Retinal pigment epithelial cell (primary cell): ENCODE measurements at places on chromosomes 6 and 20.

DNA sequence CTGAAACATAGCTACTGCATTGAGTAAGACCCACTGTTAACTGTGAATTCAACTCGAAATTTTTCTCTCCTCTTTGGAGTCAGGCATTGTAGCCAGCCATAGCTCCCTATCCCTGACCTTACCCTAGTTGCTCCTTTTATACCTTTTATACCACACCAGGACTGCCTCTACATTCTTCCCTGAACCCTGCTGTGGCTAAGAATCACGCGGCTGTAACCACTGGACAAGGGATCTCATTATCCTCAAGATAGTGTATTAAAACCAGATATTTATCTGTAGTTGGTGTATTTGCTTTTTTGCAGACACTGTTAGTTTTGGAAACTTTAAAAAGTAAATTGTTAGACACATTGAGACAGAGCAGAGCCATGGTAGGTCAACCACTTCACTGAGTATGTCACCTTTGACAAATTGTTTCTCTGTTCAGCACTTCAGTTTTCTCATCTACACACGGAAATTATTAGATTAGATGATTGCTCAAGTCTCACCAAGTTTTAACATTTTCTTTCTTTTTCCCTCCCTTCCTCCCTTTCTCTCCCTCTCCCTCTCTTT, 171.9 kb upstream of the PRND start:
- DNase-seq = no peak

DNA sequence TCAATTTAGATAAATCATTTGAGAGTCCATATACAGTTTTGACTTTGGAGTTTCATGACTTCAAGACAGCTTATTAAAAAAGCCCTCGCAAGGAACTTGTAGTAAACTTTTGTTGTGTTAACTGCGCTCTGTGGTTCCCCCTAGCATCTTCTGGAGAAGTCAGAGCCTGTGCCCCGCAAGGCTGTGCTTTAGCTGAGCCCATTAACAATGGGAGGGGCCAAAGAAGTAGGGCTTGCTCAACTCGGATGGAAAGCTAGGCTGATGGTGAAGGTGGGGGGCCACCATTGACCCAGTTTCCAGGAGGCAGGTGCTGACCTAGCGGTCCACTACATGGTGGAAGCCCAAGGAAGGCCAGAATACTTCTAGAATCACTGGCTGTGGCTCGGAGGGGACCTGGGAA, 29.3 kb upstream of the OVOL2 start:
- no peak for DNase-seq

DNA sequence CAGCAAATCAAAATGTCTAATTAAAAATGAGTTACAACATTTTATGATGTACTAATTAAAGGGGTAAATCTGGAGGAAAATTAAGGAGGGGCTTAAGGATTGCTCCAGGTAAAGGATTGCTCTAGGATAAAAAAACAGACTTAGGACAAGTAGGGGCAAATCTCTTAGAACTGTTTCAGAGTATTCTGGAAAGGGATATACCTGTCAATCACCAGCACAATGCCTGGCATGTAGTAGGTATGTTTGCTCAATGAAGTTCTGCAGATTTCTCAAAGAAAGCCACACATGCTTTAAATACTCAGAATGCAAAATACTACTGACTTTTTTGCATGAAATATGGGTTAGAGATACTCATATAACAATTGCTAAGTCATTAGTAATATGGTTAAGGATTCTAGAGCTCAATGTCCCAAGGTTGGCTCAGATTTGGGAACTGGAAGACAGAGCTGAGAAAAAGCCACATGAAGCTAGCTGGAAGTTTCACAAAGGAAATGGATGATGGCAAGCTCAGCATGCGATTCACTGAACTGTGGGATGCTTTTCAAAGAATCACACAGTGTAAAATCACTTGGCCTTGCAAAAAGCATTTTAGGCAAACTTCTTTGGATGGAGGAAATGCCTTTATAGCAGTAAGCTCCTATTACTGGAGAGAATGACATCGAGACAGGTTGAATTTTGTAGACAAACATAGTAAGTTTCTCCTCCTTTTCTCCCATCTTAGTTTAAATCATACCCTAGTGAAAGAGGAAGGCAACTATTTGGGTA, 72.8 kb downstream of the MAP3K5 start:
- no peak for DNase-seq

GRCh38 chr20:38293491-38294065, 10.4 kb upstream of the BPI start:
- DNase-seq = no peak

- DNase-seq = no peak
These were observed 241.2 kb downstream of the TTLL2 start for GRCh38 chr6:167565884-167566599.

- DNase-seq = no peak
These were observed 26.4 kb upstream of the SIRPA start for GRCh38 chr20:1868856-1869255.

- DNase-seq = no peak
These were observed 551.1 kb upstream of the SYNCRIP start for GRCh38 chr6:86193821-86194220.

GRCh38 chr20:32709632-32710121, 33.6 kb downstream of the COMMD7 start:
- DNase-seq = no peak

GRCh38 chr6:160127270-160128124, 5.9 kb downstream of the SLC22A1 start:
- DNase-seq = no peak

- DNase-seq = no peak
These were observed 118.0 kb downstream of the ARMC2 start for GRCh38 chr6:108966251-108966650.

GRCh38 chr20:47568837-47569410, 67.2 kb downstream of the NCOA3 start:
- DNase-seq = no peak

DNA sequence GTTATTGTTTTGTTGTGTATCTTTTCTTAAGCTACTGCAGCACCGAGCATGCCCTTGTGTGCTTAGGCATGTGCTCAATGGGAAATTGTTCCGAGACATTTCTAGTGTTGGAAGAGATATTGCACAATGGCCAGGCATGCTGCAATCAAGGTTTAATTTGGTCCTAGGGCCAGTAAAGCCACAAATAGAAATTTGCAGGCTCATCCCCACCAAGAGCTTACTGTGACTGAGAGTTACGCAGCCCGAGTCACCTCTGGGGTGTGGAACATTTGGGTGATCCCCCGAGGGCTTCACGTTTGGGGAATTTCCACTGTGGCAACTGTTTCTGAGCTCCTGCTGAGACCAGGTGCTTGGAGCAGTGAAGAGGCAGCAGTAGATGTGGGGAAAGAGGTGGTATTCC, 65.8 kb downstream of the ADTRP start:
- no peak for DNase-seq

GRCh38 chr6:36210886-36211595, 14.5 kb downstream of the BRPF3 start:
- no peak for DNase-seq

DNA sequence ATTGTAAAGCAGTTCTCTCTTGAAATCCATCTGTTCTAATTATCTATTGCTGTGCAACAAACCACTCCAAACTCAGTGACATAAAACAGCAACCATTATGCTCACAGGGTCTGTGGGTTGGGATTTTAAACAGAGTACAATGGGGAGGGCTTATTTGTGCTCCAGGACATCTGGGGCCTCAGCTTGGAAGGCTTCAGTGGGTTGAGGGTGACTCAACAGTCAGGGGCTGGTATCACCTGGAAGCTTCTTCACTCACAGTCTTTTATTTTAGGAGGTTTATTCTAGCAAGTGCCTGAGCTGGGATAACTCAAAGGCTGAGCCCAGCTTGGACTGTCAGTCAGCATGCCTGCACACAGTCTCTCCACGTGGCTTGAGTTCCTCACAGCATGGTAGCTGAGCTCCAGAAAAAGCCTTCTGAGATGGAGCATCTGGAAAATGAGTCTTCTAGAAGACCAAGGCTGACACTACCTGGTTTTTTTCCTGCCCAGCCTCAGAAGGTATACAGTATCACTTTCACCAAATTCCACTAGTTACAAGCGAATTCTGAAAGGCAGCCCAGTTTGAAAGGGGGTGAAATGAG, 234.6 kb upstream of the ID4 start:
- no peak for DNase-seq
